ENCODE measurements at places on chromosomes 11 and 22.

DNA sequence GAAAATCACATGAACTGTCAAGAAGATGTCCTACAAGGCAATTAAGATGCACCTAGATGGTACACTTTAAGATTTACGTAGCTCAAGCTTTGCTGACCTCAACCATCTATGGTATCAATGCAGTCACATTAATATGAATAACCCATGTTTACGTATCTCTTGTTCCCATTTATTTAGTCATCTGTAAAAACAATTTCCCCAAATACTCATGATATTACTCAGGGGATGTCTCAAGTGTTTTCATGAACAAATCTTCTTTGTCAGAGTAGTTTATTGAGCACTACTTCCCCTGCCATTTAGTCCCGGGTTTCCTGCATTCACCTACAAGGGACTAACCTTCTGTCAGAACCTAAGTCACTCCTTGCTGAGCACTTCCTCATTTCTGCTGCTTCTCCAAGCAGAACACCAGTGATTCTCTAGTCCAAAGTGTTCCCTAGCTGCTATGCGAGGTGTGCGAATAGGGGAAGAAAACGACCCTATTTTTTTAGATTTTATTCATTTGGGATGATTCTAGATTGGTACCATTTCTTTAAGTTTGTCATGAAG, 554.3 kb upstream of the LRRC4C start:
- no peak for DNase-seq

DNA sequence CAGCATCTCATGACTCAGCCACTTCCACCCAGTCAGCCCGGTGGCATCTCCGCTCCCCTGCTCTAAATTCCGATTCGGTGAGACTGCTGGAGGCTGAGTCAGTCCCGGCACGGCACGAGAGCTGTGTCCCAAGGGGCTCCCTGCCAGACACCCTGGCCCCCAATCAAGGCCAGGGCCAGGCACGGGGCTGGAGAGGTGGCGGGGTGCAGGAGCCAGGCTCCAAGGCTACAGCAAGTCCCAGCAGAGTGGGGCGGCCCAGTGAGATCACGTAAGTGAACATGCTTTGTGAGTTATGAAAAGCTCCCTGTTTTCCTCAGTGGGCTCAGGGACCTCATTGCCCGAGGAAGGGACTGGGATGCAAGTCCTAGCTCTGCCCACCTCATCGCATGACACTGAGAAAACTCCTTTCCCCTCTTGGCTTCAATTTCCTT, 3.0 kb downstream of the C11orf68 start:
- peak; percentile 37 for DNase-seq

- DNase-seq = no peak
Observed at GRCh38 chr11:105177658-105178057, 38.1 kb upstream of the CARD18 start.

DNA sequence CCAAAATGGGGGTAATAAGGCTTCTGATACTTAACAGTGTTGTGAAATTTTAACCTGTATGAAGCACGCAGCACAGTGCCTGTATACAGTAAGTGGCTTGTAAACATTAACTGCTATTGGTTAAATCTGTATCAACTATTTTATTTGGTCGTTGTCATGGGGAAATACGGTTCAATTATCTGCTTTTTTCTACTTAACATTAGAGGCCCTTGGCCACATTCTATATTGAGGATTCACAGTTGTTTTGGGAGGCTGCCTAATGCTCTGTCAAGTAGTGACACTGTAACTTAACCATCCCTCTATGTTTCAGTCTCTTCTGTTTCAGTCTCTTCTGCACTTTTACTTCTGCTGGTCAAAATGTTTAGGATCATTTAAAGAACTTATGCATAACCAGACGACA, 95.6 kb downstream of the LDLRAD3 start:
- DNase-seq = no peak

GRCh38 chr11:67632175-67632981, 2.6 kb upstream of the NUDT8 start:
- DNase-seq = no peak

DNA sequence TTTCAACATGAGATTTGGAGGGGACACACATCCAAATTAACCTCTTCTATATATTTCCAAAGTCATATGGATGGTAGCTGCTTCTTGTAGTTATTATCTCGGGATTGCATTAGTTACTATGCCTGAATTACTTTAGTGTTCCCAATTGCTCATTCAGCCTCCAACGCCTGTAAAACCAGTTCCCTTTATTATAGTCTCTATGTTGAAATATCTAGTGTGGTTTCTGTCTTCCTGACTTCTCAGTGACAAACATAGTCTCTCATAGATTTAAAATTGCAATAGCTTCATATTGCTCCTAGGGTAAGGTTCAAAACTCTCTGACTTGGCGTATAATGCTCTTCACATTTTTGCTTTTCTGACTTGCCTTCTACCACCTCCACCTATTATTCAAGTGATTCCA, 366.4 kb downstream of the CASP12 start:
- no peak for DNase-seq

DNA sequence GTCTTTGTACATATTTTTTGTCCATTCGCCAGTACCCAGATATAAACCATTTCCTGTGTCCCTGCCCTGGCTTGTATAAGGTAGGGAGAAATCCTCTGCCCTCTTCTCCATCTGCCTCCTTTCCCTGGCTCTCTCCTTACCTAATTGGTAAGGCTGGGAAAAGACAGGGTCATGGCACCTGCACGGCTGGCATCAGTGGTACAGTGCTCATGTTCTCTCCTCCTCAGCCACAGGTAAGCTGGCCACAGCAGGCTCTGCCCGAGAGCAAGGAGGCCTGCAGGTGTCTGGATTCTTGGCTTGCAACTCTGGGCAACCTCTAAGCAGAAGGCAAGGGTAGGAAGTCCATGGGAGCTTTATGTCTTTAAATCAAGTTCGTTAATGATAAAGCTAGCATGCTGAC, 419.9 kb downstream of the BUD13 start:
- DNase-seq = no peak

Data from stimulated activated CD4-positive, alpha-beta T cell treated with anti-CD3 and anti-CD28 coated beads, Interleukin-15, amount 100 ng/mL, for 24 hours (primary cell).